ENCODE measurements at places on chromosomes 13 and 19. TPM values are rescaled to one million over a fixed set of nuclear protein-coding genes. Genes with fewer than 3 reads are reported as not detected.
A peak's percentile ranks its signal among the peaks of the same experiment; 100 is the strongest.

- peak; percentile 15 for DNase-seq
Measured at GRCh38 chr13:78659732-78660494, 958 bp upstream of the OBI1 start.

- DNase-seq, result peak; percentile 71
Measured at GRCh38 chr19:17784201-17785008, 10.5 kb upstream of the B3GNT3 start.

DNA sequence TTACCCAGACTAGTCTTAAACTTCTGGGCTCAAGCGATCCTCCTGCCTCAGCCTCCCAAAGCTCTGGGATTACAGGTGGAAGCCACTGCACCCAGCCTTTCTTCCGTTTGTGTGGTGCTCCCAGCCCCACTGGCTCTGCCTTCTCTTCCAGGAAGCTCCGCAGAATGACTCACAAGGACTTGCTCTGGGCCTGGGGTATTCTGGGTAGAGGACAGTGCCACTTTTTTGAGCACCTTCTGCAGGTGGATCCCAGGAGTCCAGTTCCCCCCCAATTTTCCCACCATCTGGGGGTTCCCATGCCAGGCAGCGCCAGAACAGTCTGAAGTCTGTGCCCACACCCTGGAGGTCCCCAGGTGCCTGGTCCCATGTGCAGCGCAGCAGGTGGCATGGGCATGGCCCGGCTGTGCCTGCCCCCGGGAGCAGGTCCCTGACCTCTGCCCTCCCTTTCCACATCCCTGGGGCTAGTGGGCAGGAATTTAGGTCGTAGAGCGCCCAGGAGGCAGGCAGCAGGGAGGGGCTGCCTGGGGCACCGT lies 1.6 kb downstream of the REEP6 start:
- DNase-seq, result no peak

The PLK5 gene
- total RNA-seq, result not detected
